ENCODE measurements at places on chromosomes 11 and 22. TPM values are rescaled to one million over a fixed set of nuclear protein-coding genes. Genes with fewer than 3 reads are reported as not detected.

Gene TRIM66
- 3.7 TPM for total RNA-seq

Gene C11orf42
- not detected for total RNA-seq

Gene RPS13
- 1,022 TPM for total RNA-seq

Gene CDC42BPG
- 0.62 TPM for total RNA-seq

Gene MAPK11
- total RNA-seq, result 3.3 TPM

Gene VSIG10L2
- total RNA-seq, result not detected

Gene DCDC1
- 0.73 TPM for total RNA-seq

Gene GNAZ
- 11.2 TPM for total RNA-seq

Gene MAP6
- 0.05 TPM for total RNA-seq

Gene SLC1A2
- total RNA-seq, result 0.57 TPM

Gene CNTF
- 3.0 TPM for total RNA-seq

Gene HBB
- total RNA-seq, result not detected

Gene CHRNA10
- total RNA-seq, result 0.59 TPM

Gene TSSC4
- 47.1 TPM for total RNA-seq

Gene CRYAB
- 182 TPM for total RNA-seq

Gene MMP8
- total RNA-seq, result not detected

Gene HSPB2
- total RNA-seq, result 14.6 TPM

Gene MYOD1
- 398 TPM for total RNA-seq

Data from myocyte (in vitro differentiated cells).